Left ventricle myocardium superior (tissue), 1 donor: ENCODE measurements at places on chromosomes 4 and X. TPM values are rescaled to one million over a fixed set of nuclear protein-coding genes. Genes with fewer than 3 reads are reported as not detected.

GRCh38 chrX:104668550-104668949, 102.6 kb downstream of the IL1RAPL2 start:
- DNase-seq, result no peak

DNA sequence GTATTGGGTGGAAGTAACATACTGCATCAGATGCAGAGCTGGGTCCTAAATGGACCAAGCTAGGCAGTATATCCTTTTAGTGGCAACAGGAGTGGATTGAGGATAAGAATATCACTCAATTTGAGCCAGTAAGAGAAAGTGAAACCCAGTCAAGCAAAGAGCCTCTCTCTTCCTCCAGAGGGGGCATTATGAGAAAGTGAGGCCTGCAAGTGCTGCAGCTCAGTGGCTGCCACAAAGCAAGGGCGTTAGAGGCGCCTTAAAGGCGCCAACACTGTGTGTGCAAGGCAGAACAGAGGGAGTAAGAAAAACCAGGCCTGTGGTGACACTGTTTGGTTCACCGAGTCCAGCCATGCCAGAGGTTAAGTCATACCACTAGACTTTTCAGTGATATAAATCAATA, 17.5 kb downstream of the STX18 start:
- no peak for DNase-seq

The SOD3 gene
- total RNA-seq, result 69.8 TPM

DNA sequence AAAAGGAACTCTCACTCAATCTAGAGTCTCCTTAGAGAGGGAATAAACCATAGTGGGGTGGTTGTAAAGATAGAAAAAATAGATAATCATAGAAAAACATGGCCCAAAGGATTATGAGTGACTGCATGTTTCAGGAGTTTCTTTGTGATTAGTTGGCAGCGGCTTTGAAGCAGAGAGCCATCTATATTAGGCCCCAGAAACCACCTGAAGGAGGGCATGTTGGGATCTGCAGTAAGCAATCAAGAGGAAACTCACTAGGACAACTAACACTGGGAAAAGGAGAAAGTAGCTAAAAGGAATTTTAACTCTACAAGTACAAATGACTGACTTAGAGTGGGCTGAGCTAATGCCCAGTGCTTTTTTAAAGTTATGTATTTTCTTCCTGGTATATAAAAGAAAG, 269.2 kb upstream of the NRK start:
- no peak for DNase-seq

GRCh38 chrX:349196-349595, 30.6 kb upstream of the GTPBP6 start:
- peak; percentile 30 for DNase-seq

- peak; percentile 29 for DNase-seq
Measured at GRCh38 chr4:10089346-10089745, 27.3 kb downstream of the WDR1 start.

DNA sequence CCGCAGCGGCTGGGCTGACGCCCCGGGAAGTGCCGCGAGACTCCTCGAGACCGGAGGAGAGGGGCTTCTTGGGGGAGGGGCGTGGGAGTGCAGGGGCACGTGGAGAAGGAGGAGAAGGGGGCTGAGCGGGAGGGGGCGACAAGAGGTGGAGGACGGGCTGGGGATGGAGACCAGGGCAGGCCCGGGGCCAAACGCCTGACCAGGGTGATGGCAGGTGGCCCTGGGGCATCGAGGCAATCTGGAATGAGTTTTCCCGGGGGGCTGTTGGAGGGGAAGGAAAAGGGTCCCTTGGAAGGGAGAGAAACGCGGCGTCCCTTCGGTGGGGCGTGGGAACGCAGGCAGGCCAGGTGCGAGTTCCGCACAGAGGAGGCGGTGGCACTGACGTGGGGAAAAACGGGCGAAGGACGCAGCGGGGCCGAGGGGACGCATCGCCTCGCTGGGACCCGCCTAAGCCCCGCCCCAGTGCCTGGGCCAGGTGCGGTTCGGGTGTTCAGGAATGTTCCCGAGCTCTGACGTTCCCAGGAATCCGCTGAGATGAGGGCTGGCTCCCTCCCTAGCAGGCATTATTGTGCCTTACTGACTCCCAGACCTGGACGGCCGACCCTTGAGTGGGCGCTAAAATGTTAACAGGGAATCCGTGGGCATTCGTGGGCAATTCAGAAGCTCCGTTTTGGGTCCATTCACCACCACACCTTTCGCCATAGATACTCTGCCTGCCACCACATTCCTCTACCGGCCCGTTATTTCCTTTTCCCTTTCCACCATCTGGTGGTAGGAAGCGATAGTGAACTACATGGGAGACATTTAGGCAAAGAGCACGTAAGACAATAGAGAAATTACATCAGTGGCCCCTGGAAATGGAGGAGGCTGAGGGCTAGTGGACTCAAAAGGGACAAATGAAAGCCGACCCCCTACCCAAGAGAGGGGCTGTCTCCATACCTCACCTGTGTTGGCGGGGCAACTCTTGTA, 795 bp upstream of the SH3KBP1 start:
- DNase-seq, result peak; percentile 43

The MAGEC2 gene
- not detected for total RNA-seq

DNA sequence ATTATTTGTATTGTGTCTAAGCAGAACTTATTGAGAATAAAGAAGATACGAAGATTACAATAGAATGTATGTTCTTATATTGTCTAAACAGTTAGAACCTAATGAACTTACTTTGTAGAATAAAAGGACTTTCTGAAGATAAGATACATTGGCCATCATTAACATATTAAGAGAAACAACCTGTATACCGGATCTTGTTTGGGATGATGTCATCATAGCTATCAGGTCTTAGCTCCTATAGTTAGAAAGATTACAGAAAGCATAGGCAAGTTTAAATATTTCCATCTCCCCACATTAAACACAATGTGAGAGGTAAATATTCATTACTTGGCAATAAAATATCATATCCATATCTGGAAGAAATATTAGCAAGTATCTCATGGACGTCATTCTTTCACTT, 282.3 kb downstream of the PACRGL start:
- no peak for DNase-seq

GRCh38 chrX:11648705-11649519, 16.8 kb downstream of the ARHGAP6 start:
- DNase-seq, result no peak

DNA sequence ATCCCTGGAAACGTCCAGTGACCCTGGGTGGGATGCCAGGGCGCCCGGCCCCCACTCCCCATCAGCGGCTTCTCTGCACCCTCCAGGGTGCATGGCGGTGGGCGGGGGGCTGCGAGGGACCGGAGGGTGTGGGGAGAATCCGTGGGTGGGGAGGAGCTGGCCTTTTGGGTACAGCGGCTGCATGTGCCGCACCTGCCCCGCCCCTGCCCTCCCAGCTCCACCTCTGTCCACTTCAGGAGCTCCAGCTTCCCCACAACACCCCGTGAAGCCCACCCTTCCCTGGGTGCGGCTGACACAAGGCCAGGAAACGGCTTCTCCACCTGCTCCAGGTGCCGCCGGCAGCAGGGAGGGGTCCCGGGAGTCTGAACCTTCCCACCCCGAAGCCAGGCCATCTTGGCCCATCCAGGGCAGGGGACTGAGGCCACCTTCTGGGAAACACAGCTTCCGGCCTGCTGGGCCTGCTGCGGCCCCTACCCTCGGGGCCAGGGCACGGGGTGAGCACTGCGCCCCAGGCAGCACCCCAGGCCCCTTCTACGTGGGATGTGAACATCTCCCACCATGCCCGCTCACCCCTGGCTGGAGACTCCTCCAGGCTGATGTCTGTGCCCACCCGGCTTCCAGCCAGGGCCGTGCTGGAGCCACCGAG, 34.6 kb downstream of the CPLX1 start:
- peak; percentile 10 for DNase-seq

The SHROOM4 gene
- total RNA-seq, result 8.9 TPM
